Stimulated activated CD4-positive, alpha-beta T cell treated with anti-CD3 and anti-CD28 coated beads, Interleukin-15, amount 100 ng/mL, for 1 hour (primary cell): ENCODE measurements at places on chromosomes 5 and 9.

- DNase-seq, result no peak
These were observed 2.1 kb upstream of the HSPA4 start for GRCh38 chr5:133049726-133050048.

DNA sequence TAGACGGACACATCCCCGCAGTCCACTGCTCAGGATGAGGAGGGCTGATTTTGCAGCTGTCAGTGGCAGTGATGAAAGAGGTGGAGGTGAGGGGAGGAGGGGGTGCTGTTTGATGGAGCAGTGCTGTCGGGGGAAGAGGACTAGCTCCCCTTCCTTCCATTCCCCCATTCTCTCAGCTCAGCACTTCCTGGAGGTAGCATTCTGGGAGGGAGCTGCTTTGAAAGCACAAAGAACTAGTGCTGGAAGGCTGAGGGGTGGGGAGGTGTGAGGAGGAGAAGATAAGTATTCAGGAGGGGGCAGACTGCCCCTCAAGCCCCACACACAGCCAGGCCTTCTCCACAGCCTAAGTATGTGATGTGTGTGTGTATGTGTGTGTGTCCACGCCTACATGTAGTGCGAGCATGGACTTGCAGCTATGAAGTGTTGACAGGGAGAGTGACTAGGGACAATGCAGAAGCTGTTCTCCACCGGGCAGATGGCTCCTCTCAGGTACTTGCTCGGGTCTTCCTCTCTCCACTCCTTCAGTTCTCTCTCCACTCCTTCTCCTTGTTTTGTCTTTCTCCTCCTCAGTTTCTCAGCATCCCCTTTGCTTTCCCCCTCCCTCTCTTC, 65.5 kb upstream of the HSPA9 start:
- no peak for DNase-seq

DNA sequence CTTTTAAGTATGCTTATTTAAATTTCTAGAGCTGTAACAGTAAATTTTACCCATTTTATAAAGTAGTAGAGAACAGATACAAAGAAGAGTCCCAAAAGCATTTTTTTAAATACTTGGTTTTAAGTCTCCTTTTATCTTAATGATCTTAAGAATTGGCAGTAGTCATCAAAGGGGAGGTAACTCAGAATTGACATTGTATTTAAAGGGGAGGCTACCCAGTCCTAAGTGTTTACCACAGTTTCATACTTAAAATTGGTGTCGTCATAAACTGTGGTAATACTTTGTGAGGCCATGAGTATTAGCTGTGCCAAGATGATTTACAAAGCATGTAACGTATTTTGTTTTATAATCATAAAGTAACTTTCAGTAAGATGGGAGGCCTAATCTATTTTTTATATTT, 14.8 kb downstream of the SLC25A46 start:
- no peak for DNase-seq

DNA sequence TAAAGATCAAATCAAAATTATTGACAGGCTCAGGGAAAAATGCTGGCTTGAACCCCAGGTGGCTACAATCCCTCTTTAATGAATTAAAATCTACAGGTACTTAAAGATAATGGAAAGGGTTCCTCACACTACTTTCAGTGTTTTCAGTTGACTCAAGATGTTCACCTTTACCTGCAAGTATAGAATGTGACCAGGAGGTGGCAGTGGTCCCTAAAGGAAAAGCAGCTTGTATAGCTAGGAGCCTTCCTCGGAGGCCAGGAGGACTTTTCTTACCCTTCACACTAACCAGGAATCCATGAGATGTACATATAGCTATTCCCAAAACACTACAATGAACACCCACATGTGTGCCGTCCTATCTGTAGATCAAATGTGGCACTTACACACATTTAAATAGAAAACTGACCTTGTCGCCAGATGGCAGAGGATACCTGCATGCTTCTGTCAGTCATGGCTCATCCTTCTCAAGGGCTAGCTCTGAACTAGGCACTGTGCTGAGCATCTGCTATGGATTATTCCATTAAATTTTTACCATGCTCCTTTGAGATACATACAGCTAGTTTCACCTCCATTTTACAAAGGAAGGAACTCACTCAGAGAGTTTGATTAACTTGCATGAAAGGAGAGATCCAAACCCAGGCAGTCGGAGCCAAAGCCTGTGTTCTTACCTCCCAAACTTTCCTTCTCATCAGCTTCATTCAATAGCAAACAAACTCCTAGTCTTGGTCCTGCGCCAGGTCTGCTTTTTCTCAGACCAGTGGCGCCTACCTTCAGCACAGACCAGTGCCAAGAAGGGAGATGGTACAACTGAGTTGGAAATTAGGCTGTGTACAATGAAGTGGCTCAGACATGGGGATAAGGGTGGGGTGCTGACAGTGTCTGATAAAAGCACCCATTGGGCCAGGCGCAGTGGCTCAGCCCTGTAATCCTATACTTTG, 24.5 kb downstream of the C9orf152 start:
- no peak for DNase-seq

GRCh38 chr5:11918463-11919045, 14.3 kb upstream of the CTNND2 start:
- no peak for DNase-seq

- DNase-seq, result no peak
These were observed 40.8 kb upstream of the SMU1 start for GRCh38 chr9:33117306-33117705.

GRCh38 chr5:158435161-158435616, 576.2 kb upstream of the CLINT1 start:
- no peak for DNase-seq

GRCh38 chr9:79023134-79023580, 548.6 kb upstream of the TLE4 start:
- DNase-seq, result no peak

DNA sequence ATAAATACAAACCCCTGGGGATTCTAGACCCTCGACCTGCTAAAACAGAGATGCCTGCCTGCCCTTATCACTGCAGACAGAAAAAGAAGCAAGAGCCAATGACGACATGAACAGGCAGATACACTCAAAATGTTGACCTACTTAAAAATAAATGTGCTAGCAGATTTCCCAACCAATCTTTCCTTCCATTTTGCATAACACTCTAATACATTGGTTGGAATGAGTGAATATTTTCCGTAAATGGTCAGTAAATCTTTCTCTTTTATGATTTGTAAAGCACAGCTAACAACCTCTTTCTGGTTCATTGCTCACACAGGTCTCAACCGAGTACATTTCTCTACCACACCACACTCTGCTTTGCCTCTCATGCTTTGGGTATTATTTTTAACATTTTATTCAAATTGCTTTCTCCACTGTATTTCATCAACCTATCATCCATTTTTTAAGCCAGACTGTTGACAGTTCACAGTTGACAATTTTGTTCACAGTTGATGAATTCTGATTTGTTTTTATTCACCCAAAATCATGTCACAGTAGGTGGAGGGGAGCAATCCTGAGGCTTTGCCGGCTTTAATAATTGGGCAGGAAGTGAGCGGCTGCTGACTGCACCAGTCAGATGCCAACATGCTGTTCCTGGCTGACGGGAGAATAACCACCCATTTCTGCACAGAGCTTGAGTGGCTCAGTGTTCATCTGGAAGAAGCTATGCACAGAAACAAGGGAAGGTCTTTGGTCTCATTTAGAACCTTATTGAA, 426.6 kb downstream of the SPOCK1 start:
- no peak for DNase-seq

DNA sequence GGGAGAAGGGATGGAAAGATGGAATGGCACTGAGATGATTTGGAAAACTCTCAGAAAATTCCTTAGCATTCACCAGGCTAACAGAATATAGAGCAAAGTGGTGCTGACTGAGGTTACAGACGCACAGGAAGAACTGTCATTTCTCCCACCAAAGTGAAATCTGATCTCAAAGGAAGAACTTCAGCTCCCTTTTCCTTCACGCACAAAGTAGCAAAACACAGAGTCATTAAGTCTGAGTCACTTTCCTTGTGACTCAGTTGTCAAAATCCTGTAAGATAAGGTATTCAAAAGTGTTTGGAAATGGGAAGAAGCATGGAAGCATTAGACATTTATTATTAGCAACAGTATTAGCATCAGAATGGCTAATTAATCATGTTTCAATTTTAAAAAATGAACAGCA, 11.7 kb downstream of the MPDZ start:
- no peak for DNase-seq

- DNase-seq, result peak; percentile 36
These were observed 56.7 kb upstream of the SLC28A3 start for GRCh38 chr9:84397151-84397728.

GRCh38 chr5:103177543-103177942, 57.4 kb downstream of the PPIP5K2 start:
- no peak for DNase-seq

- no peak for DNase-seq
These were observed 259.7 kb downstream of the CDH10 start for GRCh38 chr5:24385070-24385469.

- DNase-seq, result no peak
These were observed 2.1 kb upstream of the CDH10 start for GRCh38 chr5:24646915-24647314.

GRCh38 chr5:170333161-170333910, 35.8 kb upstream of the LCP2 start:
- DNase-seq, result peak; percentile 62

GRCh38 chr5:35316611-35317274, 86.5 kb upstream of the PRLR start:
- DNase-seq, result no peak

GRCh38 chr5:53820802-53821171, 260.3 kb downstream of the NDUFS4 start:
- no peak for DNase-seq

GRCh38 chr5:171355302-171355724, 32.3 kb upstream of the NPM1 start:
- DNase-seq, result no peak

- no peak for DNase-seq
These were observed 27.5 kb upstream of the HAND1 start for GRCh38 chr5:154505567-154505966.

DNA sequence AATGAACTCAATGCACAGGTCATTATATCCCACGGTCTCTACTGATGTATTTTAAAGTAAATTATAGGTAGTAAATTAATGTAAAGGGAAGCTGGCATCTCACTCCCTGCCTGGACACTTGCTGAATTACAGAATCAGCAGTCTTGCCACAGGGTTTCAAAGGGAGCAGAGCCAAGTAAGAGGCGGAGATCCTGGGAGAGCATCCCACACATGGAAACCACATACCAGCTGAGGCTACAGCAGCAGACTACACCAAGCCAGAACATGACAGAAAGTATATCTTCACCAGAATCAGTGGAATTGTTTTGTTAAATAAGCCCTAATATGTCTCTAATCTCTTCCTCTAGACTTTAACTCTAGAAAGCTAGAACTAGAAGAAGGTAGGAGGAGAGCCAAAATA, 1689.2 kb upstream of the WWC1 start:
- no peak for DNase-seq

DNA sequence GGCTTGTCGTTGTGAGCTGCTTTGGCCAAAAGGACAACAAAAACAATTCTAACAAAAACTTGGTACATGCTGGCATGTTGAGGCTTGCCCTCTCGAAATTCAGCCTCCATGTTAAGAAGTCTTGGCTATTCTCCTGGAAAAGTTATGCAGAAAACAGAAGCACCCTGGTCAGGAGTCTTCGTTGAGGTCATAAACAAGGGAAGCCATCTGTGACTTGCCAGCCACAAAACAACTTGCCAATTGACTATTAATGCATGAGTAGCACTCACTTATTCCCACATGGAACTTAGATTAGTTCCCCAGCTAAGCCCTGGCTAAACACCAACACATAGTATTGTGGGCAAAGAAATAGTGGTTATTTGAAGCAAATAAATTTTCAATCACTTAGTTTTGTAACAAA, 521.0 kb upstream of the CHD1 start:
- DNase-seq, result no peak

- DNase-seq, result no peak
These were observed 109.5 kb downstream of the SNCAIP start for GRCh38 chr5:122421374-122422079.

- DNase-seq, result no peak
These were observed 203.4 kb downstream of the MCTP1 start for GRCh38 chr5:95081500-95081960.

DNA sequence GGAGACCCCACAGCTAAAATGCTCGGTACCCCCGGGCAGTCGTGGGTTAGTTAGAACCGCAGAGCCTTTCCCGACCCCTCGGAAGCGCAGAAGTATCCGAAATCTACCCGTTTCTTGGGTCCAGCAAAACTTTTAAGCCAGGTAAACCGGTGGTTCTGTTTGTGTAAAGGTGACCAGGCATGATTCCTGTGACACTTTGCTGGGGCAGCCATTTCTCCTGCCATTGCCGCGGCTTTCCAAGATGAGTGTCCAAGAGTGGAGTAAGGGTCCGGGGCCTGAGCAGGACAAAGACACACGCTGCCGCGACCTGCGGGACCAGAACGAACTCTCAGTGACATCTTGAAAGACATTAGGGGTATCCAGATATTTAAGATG, 655 bp downstream of the MARVELD2 start:
- no peak for DNase-seq

GRCh38 chr9:33809506-33809905, 7.5 kb upstream of the UBE2R2 start:
- DNase-seq, result no peak

DNA sequence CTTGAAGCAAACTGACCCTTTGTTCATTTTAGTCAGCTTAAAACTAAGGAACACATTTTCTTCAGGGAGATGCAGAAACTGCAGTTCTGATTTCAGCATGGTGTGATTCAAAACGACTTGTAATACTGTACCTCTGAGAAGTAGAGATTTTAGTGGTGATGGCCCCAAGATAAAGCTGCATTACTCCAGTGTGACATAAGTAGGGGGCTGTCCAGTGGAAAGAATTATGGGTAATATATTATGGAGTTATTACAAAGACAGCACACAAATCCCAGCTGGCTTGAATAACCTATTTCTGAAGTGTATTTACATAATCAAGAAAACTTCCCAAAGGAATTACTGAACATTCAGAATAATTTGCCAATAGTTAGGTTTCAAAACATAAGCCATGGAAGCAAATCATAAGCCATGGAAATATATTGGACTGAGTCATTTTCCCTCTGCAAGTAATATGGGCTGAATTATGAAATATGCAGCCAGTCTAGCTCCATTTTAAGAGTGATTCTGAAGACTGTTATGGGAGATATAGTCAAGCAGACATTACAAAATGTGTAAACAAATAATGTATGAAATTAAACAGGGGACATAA, 133.7 kb upstream of the FBXL17 start:
- DNase-seq, result no peak

GRCh38 chr9:98218562-98219363, 26.3 kb upstream of the CORO2A start:
- no peak for DNase-seq

GRCh38 chr9:121885345-121885901, 207.7 kb downstream of the TTLL11 start:
- DNase-seq, result no peak

GRCh38 chr5:96006291-96006690, 44.6 kb upstream of the ELL2 start:
- no peak for DNase-seq

GRCh38 chr9:132769906-132770769, 99.9 kb downstream of the GTF3C4 start:
- peak; percentile 22 for DNase-seq

DNA sequence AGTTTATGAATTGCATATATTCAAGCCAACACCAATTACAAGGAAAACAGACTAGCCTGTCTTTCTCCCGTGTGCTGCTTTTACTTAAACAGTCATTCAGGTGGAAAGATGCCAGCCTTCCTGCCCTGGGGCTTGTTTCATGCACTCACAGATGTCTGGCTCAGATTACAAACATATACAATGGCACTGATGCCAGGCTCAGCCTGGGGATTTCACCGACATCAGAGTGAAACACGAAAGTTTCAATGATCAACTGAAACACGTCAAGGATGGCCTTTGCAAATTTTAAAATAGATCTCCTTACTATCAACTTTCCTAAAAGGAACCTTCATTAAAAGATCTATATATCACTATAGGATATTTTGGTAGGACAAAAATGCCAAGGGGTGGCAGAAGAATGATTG, 1576.5 kb downstream of the EFNA5 start:
- no peak for DNase-seq

- no peak for DNase-seq
These were observed 35.6 kb downstream of the CEP72 start for GRCh38 chr5:647727-648126.
